Upper lobe of right lung (tissue), 1 donor: ENCODE measurements at places on chromosomes 16 and 17. TPM values are rescaled to one million over a fixed set of nuclear protein-coding genes. Genes with fewer than 3 reads are reported as not detected.
A peak's percentile ranks its signal among the peaks of the same experiment; 100 is the strongest.

GRCh38 chr17:55479903-55480302, 31.3 kb downstream of the SMIM36 start:
- DNase-seq = no peak
- H3K4me3 ChIP-seq = no peak overlapping the region
- H3K27ac ChIP-seq = no peak overlapping the region
- no peaks in the 10 kb centered on the region for H3K36me3 ChIP-seq
- H3K4me1 ChIP-seq = no peaks in the 10 kb centered on the region

DNA sequence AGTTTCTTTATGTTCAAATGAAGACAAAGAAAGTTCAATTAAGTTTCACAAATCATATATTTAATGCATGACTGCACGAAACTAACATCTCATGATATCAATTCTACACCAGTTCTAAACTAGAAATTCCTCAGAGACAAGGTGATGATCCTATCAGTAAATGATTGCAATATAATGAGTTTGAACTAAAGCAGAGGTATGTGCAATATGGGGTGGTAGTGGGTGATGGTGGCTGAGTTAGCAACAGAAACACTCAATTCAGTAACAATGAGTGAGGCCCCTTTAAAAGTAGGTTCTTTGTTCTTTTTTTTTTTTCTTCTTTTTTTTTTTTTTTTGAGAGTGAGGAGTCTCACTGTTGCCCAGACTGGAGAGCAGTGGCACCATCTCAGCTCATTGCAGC, 1551.7 kb upstream of the GOT2 start:
- H3K4me3 ChIP-seq = no peak overlapping the region
- no peaks in the 10 kb centered on the region for H3K4me1 ChIP-seq
- no peaks in the 10 kb centered on the region for H3K36me3 ChIP-seq
- no peak for DNase-seq

- no peaks in the 10 kb centered on the region for H3K36me3 ChIP-seq
- no peak overlapping the region for H3K4me3 ChIP-seq
Measured at GRCh38 chr17:81808778-81809555, 5.0 kb downstream of the GCGR start.

Gene SDR42E2
- total RNA-seq = 0.14 TPM

DNA sequence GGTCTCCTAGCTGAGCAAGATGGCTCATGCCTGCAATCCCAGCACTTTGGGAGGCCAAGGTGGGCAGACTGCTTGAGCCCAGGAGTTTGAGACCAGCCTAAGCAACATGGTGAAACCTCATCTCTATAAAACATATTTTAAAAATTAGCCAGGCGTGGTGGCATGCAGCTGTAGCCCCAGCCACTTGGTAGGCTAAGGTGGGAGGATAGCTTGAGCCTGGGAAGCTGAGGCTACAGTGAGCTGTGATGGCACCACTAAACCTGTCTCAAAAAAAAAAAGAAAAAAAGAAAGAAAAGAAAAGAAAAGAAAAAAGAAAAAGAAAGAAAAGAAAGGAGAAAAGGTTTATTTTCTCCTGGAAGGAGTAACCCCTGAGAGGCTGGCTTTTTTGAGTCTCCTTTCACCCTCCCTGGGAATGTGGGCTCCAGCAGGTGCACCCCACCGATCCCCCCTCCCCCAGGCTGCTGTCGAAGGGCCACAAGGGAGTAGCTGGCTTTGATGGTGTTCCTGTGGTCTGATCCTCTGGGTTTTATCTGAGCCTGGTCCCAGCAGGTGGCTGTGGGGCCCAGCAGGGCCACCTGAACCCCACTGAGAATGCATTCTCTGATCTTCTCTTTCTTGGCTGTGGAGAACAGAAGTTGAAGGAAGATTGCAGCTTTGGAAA, 29.9 kb upstream of the TNRC6C start:
- DNase-seq = no peak
- no peaks in the 10 kb centered on the region for H3K36me3 ChIP-seq
- H3K4me1 ChIP-seq = no peaks in the 10 kb centered on the region
- H3K27ac ChIP-seq = no peak overlapping the region
- H3K4me3 ChIP-seq = no peak overlapping the region

GRCh38 chr17:1004769-1005295, 7.9 kb downstream of the TIMM22 start:
- H3K4me1 ChIP-seq = peaks cover 66% of the 10 kb centered on the region
- no peaks in the 10 kb centered on the region for H3K27me3 ChIP-seq
- no peak for DNase-seq

Gene FBRS
- 65.0 TPM for total RNA-seq

Gene NOG
- total RNA-seq = 2.3 TPM

GRCh38 chr17:33046361-33047255, 55.0 kb downstream of the SPACA3 start:
- H3K4me3 ChIP-seq = no peak overlapping the region
- no peaks in the 10 kb centered on the region for H3K4me1 ChIP-seq
- H3K27me3 ChIP-seq = no peaks in the 10 kb centered on the region
- no peaks in the 10 kb centered on the region for H3K36me3 ChIP-seq

DNA sequence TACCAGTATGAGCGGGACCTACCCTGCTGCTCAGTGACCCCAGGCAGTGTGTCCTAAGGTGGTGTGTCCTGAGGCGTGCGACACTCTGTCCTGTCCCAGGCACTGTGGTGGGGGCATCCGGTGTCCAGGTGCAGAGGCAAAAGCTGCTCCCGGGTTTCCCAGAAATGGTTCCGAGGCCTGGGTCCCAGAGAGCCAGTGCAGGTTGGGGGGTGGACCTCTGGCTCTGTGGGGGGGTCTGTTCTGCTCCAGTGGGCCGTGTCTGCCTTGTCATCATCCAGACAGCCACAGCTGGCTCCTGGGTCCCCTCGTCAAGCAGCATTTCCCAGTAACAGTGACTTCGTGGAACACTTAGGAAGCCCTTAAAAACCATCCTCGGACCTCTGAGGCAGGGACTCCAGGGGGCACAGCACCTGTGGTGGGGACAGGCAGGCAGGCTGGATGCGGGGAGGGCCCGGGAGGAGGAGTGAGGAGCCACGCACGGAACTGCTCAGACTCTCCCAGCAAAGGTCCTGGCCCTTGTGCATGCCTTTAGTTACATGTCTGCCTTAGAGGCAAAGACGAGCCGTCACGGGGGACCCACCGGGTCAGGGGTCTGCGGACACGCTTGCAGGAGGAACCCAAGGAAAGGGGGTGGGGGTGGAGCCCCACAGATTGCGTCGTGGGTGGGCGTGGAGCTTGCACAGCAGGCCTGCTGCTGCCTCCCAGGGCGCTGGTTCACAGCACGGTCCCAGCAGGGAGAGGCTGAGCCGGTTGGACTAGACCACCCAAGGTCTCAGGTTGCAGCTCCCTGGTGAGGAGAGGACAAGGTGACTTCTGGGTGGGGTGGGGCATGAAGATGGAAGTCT, 5.6 kb downstream of the SLC16A3 start:
- no peak overlapping the region for H3K4me3 ChIP-seq
- H3K4me1 ChIP-seq = peaks cover 60% of the 10 kb centered on the region
- peaks cover 11% of the 10 kb centered on the region for H3K36me3 ChIP-seq
- no peak overlapping the region for H3K27ac ChIP-seq
- no peak for DNase-seq

Gene C16orf89
- total RNA-seq = 201 TPM

DNA sequence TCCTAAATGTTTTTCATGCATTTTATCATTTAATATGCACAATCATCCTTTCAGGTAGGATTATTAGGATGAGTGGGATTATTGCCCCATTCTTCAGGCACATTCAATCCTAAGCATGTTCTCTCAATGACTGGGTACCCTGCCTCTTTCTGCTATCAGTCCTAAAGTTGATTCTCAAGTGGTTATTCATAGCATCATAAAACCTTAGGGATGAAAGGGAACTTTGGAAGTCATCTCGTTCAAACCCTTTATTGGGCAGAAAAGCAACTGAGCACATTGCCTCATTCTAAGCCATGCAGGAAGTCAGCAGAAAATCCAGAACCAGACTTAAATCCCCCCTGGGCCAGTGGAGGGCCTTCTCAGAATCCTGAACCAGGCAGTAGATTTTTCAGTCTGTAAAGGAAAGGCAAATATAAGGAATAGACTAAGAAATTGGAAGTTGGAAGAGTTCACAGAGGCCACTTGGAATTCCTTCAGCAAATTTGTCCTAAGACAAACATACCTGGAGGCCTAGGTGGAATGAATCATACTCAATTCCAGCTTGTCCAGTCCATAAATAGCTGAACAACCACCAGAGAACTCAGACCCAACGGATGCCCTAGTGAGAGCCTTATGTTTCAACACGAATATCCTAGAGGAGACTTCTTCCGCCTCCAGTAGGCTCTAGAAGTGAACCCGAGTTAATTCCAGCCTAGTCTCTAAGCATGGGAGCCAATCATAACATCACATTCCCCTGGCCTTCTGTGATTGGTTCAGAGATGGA, 62.7 kb downstream of the IRX6 start:
- H3K27me3 ChIP-seq = no peaks in the 10 kb centered on the region
- no peaks in the 10 kb centered on the region for H3K4me1 ChIP-seq
- H3K27ac ChIP-seq = peak overlapping the region; percentile 60
- no peak for DNase-seq
- H3K36me3 ChIP-seq = no peaks in the 10 kb centered on the region

DNA sequence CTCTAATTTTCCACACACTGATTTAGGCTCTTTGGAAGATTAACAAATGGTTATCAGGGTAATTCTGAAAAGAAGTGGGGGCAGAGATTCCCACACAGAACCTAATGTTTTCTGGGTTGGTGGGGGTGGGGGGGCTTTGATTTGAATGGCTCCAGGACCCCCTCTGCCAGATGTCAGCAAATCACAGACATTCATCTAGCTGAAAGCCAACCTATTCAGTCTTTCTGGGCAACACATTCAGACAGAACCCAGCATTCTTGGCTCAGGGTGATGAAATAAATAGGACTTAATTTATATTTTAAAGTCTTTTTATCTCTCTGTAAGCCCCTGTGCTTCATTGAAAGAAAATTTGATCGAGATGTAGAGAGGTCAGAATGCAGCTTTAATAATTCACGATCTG, 533.2 kb downstream of the XYLT1 start:
- no peak for DNase-seq
- no peak overlapping the region for H3K4me3 ChIP-seq
- H3K4me1 ChIP-seq = no peaks in the 10 kb centered on the region
- no peaks in the 10 kb centered on the region for H3K36me3 ChIP-seq
- H3K27ac ChIP-seq = no peak overlapping the region

DNA sequence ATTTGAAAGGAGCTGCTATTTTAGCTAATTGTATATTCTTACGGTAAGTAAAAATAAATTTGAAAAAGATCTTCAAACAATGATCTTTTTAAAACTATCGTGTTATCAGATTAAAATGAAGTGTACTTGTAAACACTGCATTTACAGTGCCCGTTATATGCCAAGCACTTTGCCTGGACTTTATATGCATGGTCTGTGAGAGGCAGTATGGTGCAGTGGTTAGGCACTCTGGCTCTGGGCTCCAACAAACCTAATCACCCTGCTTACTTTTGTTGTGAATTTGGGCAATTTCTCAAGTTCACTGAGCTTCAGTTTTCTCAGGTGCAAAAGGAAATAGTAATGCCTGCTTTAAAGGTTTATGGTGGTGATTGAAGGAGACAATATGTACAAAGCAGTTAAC, 1.4 kb downstream of the PMP22 start:
- H3K4me3 ChIP-seq = peak overlapping the region; percentile 62
- H3K27me3 ChIP-seq = no peaks in the 10 kb centered on the region
- peaks cover 16% of the 10 kb centered on the region for H3K4me1 ChIP-seq
- peaks cover 10% of the 10 kb centered on the region for H3K36me3 ChIP-seq
- H3K27ac ChIP-seq = peak overlapping the region; percentile 90

- DNase-seq = no peak
- H3K4me3 ChIP-seq = no peak overlapping the region
- no peaks in the 10 kb centered on the region for H3K4me1 ChIP-seq
- H3K27ac ChIP-seq = no peak overlapping the region
- peaks cover 38% of the 10 kb centered on the region for H3K36me3 ChIP-seq
Measured at GRCh38 chr17:4204190-4204589, 59.6 kb downstream of the ANKFY1 start.

DNA sequence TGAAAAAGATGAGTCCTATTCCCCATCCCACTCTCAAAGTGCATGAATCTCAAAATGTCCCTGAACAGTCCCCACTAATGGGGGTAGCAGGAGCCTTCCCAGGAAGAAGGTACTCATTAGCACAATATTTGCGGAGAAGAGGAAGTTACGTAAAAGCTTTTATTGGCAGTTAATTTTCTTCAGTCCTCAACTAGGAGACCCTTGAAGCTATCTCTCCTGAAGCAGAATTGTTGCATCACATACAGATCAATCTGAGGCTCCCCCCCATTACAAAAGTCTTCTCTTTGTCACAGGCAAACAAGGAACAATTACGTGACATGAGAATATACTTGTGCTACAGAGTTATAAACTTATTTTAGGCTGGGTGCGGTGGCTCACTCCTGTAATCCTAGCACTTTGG, 14.2 kb downstream of the SLFN12L start:
- H3K36me3 ChIP-seq = no peaks in the 10 kb centered on the region
- H3K27ac ChIP-seq = no peak overlapping the region
- H3K27me3 ChIP-seq = no peaks in the 10 kb centered on the region
- no peaks in the 10 kb centered on the region for H3K4me1 ChIP-seq
- DNase-seq = no peak

DNA sequence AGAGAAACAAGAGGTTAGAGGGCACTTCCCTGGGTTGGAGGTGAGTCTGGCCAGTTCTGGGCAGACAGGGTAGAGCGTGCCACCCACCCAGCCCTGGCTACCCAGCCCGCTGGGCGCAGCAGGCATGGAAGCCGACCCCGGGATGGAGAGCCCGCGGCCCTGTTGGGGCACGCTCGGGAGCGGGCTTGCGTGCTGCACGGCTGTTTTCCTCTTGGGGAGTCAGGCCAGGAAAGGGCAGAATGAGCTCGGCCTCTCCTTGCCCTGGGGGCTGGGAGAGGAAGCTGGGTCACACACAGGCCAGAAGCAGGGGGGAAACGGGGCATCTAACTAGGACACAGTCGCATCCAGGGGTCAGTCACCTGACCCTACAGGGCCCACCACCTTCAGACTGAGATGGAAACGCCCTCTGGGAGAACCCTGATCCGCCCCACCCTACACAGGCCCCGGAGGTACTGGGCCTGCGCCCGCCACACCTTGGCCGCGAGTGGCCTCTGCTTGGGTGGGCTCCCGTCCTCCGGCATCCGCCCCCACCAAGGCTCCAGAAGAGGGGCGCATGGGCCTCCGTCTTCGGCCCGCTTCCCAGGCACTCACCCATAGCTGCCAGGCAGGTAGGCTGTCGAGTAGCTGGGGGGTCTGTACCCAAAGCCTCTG, 1.2 kb downstream of the SOX15 start:
- peaks cover 17% of the 10 kb centered on the region for H3K4me1 ChIP-seq
- no peak overlapping the region for H3K27ac ChIP-seq
- peak overlapping the region; percentile 28 for H3K4me3 ChIP-seq
- no peak for DNase-seq

Gene CACNG1
- not detected for total RNA-seq

DNA sequence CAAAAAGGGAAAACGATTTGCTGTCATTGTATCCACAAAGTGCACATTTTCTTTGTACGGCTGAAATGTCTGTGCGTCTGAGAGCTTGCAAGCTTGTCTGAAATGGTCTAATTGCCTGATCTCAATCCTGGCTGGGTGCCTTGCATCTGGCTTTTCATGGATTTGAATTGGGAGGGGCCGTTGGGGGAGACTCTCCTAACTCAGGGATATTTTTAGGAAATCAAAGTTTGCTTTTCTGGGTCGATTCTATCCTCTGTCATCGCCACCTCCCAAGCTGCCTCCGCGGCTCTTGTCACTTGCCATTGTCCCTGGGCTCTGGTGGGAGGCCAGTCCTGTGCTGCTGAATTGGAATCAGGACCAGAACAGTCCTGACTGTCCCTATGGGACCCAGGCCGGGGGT, 33.3 kb upstream of the MGAT5B start:
- no peaks in the 10 kb centered on the region for H3K36me3 ChIP-seq
- peaks cover 6% of the 10 kb centered on the region for H3K4me1 ChIP-seq
- no peak overlapping the region for H3K4me3 ChIP-seq
- H3K27ac ChIP-seq = no peak overlapping the region
- no peaks in the 10 kb centered on the region for H3K27me3 ChIP-seq
- DNase-seq = no peak

Gene CPNE7
- total RNA-seq = 4.8 TPM
